Pancreas (tissue), 10 donors: ENCODE measurements at places on chromosomes 13 and 19. TPM values are rescaled to one million over a fixed set of nuclear protein-coding genes. Genes with fewer than 3 reads are reported as not detected.

Gene ZNF614
- total RNA-seq: 1.7 TPM

Gene ZIC5
- not detected for total RNA-seq

GRCh38 chr13:59494560-59494970, 669.2 kb downstream of the DIAPH3 start:
- no peak for DNase-seq

DNA sequence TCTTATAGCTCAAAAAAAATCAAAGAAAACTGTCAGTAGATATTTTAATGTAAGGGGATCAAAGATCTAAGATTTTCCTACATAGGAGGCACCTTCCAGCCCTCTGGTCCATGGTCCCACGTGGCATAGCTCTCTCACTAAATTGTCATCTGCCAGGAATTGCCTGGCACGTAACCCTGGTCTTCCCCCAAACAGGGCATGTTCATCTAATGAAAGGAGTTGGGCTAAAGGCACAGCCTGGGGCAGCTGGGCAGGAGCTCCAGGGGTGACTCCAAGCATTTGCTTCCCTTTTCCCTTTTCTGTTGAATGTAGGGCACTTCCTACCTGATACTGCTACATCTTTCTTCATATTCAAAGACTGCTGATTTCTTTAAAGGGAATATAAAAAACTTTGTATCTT, 148.7 kb downstream of the COL4A1 start:
- no peak for DNase-seq

Gene ERICH4
- total RNA-seq: not detected

Gene KANK3
- 1.7 TPM for total RNA-seq

DNA sequence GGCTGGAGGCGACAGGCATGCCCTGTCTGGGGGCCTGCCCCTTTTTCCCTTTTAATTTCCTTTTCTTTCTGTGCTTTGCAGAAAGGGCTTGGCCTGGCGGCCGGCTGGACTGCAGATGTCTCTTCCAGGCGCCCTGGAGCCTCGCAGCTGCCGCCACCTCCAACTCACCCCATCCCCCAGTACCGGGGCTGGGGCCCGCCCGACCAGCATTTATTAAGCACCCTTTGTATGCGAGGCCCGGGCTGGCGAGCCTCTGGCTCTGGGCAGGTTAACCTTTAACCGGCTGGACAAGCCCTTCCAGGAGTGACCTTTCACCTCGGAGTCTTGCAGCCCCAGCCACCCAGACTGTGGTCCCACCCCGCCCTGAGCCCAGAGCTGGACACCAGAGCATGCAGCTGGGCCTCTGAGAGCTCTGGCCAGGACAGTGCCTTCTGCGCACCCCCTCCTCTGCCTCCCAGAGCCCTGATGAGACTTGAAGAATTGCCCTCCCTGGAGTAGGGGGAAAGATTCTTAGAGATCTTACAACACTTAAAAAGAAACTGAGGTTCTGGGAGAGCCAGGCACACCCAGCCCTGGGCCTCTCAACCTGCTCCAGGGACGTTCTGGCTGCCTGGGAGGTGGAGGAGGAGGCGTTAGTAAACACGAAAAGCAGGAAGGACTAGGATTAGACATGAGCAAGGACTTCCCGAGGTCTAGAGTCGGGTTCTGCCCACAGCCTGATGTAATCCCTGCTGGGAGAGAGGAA, 1.1 kb upstream of the NR2F6 start:
- peak; percentile 69 for DNase-seq

DNA sequence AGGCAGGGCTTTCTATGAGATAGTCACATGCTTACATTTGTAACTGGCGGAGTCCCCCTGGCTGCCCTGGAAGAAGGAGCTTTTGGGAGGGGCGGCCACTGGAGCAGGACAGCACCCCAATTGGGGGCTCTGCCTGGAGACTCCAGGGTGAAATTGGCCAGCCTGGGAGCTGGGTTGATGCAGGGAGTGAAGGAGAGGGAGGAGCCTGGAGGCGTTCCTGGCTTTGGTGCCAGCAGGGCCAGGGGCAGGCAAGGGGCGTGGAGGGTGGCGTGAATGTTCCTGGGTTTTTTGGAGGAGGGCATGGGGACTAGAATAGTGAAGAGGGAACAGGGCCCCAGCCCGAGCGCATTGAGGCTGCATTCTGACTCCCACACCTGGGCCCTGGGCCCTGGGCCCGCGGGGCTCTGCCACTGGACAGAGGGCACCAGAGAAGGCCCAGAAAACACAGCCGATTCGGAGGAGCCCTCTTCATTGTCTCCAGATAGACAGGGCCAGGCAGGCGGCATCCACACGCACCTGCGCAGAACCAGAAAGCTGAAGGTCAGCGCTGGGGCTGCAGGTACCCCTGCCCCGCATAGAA, 29.5 kb downstream of the COMP start:
- no peak for DNase-seq

Gene CLEC17A
- not detected for total RNA-seq

- DNase-seq: no peak
Observed at GRCh38 chr13:38308736-38309135, 40.9 kb upstream of the UFM1 start.

Gene ZNF90
- 3.0 TPM for total RNA-seq

Gene TTC9B
- total RNA-seq: not detected

Gene TBC1D4
- 9.7 TPM for total RNA-seq

GRCh38 chr13:29513981-29514719, 81.3 kb downstream of the SLC7A1 start:
- no peak for DNase-seq

DNA sequence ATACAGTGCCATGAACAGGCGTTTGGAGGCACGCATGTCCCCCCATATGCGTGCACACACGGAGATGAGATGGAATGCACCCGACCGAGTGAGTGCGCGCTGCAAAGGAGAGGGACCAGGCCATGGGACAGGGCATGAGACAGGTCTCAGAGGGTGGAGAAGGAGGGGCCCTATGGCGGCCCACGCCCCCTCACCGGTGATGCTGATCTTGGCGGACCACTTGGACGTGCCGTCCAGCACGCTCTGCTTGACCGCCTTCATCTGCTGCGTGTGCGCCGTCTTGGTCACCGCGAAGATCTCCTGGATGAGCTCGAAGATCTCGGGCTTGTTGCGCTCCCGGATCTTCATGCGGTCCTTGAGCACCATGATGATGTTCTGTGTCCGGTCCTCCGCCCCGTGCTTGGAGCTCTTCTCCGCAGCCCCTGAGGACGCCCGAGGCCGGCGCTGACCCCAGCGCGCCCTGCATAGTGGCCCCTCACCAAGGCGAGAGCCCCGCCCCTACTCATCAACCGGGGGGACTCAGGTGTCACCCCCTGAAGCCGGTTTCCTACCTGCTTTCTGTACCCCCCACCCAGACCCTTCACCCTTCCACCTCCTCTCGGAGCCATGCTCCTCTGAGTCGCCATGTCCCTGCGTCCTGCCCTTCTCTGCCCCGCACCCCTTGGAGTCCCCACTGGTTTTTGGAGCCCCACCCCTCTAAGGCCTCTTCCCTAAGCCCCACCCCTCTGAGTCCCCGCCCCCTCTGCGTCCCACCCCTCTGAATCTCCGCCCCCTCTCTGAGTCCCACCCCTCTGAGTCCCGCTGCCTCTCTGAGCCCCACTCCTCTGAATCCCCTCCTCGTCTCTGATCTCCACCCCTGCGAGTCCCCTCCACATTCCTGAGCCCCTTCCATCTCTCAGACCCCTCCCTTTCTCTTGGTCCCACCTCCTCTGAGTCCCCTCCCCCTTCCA, 40.8 kb downstream of the UNC13A start:
- no peak for DNase-seq
